ENCODE measurements at places on chromosomes 16 and 17. TPM values are rescaled to one million over a fixed set of nuclear protein-coding genes. Genes with fewer than 3 reads are reported as not detected.

- DNase-seq: no peak
Observed at GRCh38 chr17:71938340-71939010, 182.3 kb upstream of the SOX9 start.

DNA sequence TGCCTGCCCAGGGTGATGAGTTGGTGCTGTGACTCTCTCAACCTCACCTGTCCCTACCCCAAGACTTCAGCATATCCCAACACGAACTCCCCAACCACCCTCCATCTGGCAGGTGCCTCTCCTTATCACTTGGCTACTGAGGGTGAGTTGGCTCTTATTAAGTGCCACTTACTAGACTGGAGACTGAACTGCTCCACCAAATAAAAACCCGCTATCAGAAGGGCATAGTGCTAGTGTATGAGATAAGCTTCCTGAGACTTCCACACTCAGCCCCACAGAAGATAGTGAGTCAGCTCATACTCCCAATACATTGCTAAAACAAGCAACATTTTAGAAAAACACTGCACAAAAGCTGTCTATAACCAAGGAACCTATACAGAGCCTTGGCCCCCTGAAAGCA lies 16.0 kb upstream of the CCL18 start:
- DNase-seq: no peak

GRCh38 chr17:81484195-81484979 lies 28.2 kb downstream of the ACTG1 start:
- DNase-seq: peak; percentile 88

DNA sequence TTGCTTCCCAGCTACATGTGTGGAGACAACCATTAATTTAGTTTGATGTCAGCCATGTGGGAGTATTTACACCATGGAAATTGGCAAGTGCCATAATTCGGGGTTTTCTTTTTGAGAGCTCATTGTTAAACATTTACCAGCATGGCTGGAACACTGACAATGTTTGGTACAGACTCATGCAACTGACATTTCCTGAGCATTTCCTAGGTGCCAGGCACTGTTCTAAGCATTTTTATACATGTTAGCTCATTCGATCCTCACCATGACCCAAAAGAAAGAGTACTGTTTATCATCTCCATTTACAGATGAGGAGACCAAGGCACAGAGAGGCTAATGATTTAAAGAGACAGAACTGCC lies 86.9 kb downstream of the FOXL1 start:
- DNase-seq: no peak

DNA sequence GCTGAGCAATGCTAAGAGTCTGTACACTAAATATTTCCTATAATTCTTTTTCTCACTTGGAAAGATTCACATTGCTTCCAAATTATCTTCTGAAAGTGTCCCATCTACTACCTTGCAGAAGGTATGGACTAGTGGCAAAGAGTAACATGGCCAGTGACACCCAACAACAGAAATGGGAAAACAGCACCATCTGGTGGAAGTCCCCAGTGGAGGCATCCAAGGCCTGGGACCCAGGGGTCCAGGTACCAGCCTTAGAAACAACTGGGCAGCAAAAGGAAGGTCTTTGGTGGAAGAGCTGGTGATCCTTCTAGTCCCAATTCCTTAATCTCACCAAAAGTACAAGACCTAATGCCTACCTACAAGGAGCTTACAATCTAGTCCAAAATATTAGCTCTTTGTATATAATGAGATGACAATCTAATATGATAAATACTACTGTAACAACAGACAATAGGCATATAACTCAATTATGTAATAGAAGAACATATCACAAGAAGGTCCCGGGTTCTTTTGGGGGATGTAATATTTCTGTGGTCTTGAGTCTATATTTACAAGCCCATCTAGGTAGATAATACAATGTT lies 55.3 kb downstream of the SKAP1 start:
- peak; percentile 47 for DNase-seq

DNA sequence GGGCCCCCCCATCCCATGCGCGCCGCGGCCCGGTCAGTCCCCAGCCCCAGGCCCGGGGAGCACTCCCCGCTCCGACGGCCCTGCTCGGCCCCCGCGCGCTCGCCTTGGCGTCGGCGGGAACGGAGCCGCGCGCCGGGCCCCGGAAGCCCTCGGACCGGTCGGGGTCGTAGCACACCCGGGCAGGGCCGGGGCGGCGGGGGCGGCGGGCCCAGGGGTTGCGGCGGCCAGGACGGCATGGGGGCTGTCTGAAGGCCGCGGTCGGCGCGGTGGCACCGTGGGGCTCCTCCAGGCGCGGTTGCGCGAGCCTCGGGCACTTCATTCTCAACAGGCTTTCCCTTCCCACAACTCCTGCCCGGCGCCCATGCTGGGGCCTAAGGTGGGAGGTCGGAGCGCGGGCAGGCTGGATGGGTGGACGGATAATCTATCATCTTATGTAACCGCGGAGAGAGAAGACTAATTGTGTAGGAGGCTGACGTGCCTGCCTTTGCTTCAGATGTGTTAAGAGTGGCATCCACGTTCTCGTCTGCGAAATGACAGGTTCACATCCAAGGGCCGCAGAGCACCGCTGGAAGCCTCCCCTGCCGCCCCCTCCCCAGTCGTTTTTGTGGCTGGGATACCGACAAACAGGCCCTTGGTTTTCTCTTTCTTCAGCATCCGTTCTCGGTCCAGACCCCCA lies 708 bp downstream of the BAIAP2 start:
- DNase-seq: no peak

DNA sequence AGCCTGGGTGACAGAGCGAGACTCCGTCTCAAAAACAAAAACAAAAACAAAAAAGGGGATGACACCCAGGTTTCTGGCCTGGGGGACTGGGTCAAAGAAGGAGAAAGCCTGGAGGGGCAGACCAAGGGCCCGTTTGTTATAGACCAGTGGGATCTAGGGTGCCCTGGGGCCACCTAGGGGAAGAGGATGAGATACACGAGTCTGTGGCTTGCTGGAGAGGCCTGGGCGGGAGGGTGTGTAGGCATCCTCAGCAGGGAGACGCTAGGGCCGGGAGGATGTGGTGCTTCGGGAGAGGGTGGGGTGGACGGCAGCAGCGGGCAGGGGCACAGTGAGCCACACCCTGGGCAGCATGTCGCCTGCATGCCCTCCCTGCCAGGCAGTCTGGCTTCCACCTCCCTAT lies 17.1 kb upstream of the CRK start:
- peak; percentile 55 for DNase-seq

GRCh38 chr16:81117436-81117835 lies 21.2 kb upstream of the GCSH start:
- no peak for DNase-seq

GRCh38 chr17:79298799-79299198 lies 224.2 kb downstream of the ENGASE start:
- no peak for DNase-seq

DNA sequence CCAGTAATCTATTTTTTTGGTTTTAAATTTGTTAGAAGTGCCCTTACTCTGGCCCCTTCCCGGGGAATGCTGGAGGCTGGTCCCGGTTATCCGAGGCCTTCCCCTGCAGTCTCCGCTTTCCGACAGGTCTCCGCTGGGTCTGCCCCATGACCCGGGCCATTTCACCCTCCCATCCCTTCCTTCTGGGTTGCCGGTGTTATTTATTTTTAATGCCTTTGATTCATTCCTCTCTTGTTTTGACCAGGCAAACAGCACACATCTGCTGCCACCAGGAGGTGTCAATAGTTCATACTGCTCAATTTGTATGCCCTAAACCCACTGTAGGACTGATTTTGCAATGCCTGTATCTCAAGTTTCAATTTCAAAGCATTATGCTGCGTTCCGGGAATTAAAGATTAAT lies 113.2 kb upstream of the IRX5 start:
- DNase-seq: no peak

GRCh38 chr16:67000384-67001351 lies 12.3 kb downstream of the CES4A start:
- DNase-seq: peak; percentile 72

DNA sequence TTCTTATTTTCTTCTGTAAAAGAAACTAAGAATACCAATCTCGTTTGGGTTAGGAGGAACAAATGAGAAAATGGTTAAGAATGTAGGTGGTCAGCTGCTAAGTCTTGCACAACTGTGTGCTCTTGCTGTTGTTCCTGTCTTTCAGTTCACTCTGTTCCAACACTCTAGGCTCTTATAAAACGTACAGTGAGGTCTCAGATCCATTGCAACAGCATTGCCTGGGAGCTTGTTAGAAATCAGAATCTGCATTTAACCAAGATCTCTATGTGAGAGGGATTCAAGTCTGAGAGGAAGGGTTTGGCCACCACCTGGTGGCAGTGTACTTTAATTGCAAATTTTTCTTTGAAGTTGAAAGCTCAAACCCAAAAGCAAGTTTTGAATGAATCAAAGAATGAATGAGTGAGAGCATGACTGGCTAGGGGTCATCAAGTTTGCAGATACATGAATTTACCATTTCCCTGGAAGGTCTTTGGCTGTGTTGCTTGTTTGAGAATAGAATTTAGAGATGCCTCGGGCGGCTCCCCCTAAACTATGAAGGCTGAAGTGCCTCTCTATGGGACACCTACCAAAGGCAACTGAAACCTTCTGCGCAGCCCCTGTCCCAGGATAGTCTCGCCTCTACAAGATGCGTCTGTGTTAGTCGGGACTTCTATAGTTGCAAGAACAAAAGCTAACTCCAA lies 2.5 kb downstream of the ALOX15B start:
- DNase-seq: peak; percentile 62

GRCh38 chr16:1610899-1611632 lies 806 bp downstream of the IFT140 start:
- peak; percentile 26 for DNase-seq

DNA sequence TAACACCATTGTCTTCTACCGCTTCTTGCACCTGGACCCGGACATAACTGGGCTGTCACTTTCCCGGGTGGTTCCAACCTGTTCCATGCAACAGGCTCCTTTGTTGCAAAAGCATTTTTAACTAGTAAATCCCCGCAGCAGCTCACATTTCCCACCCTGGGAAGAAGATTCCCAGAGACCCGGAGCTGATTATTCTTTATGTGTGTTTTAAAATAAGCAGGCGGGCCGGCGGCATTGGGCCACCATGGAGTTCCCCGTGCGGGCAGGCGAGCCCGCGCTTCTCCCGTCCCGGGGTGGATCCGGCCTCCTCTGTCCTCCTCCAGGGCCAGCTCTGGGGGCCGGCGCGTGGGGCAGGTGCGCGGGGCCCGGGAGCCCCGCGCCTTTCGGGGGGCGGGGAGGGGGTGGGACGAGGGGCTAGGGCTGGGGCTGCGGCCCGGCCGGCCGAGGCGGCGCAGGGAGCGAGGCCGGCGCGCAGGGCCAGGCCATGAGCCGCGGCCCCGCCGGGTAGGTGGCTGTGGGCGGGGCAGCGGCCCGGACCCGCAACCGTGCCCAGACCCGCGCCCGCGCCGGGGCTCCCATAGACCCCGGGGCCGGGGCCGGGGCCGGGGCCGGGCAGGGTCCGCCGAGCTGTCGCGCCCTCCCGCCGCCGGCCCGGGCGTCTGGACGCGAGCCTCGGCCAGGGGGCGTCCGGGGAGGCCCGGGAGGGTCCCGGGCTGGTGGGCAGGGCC lies 1.7 kb downstream of the CRAMP1 start:
- DNase-seq: peak; percentile 37

DNA sequence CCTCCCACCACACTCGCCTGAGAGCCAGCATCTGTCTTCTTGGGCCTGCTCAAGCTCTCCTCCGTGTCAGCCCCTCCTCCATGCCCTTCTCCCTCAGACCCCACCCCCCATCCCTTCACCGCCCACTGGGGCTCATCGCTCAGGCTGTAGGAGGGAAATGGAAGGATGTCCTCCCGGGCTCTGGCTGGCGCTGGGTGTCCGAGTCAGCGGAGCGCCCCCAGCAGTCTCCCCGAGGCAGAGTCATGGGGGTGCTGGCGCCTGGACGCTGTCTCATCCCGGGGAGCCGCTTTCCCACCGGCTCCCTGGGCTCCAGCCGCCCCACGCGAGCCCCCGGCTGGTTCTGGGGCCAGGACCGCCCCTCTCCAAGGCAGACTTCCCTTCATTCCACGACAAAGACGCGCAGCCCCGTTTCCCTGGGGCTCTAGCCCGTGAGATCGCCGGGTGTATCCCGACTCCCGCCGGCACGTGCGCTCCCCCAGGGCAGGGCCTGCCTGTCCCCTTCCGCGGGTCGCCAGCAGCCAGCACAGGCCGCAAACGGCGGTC lies 428 bp upstream of the ANTKMT start:
- peak; percentile 73 for DNase-seq

GRCh38 chr17:48604770-48605329 lies at the start of gene HOXB6:
Gene HOXB6, minus strand, starts transcription at chr17:48604986. Its CDS starts 6,836 bp downstream, at chr17:48598150.
- DNase-seq: no peak

- DNase-seq: no peak
Observed at GRCh38 chr17:17051380-17051779, 9.1 kb downstream of the MPRIP start.

DNA sequence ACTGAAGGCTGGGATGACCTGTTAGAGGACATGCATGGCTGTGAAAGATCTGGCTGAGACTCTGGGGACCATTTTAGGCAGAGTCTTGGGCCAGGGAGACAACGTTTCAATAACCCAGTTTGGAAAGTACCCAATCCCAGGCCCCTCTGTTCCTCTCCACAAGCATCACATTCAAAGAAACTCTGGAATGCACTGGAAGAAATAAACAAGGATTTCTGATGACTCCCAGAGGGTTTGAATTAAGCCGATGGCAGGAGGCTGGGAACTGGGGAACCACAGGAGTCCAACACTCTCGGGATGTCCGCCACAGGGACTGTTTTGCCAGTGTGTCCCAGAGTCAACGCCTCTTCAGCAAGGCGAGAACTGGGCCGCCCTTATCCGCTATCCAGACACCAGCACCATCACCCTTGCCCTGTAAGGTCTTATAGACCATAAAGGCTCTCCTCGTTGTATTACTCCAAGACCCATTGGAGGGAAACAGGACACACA lies 3.3 kb downstream of the PMP22 start:
- DNase-seq: no peak

- DNase-seq: peak; percentile 60
Observed at GRCh38 chr17:29566473-29567303, at the start of gene ABHD15. Gene ABHD15, minus strand, starts transcription at chr17:29567037. Its CDS starts 71 bp downstream, at chr17:29566966.

- DNase-seq: no peak
Observed at GRCh38 chr16:60304720-60305119, 1570.6 kb upstream of the GOT2 start.

GRCh38 chr17:9553181-9553580 lies 22.4 kb downstream of the STX8 start:
- DNase-seq: no peak

GRCh38 chr16:81647527-81647926 lies 131.6 kb upstream of the PLCG2 start:
- DNase-seq: no peak

DNA sequence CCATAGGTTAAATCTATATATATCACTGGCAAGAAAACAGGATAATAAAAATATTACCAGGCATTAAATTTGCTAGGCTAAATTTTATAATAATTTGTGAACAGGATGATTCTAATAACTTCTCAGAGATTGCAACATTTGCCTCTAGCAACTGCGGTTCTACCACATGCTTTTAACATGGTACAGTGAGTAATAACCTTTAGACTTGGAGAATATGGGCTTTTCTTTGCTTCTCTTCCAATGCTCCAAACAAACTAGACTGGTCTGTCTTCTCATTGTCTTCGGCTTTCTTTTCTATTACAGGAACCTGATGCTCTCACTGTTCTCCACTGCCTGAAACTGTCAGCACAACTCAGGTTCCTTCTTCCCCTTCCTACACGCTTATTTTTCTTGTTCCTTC lies 80.6 kb downstream of the CA4 start:
- DNase-seq: no peak

Gene CNGB1
- not detected for total RNA-seq

Gene KRT40
- not detected for total RNA-seq

Gene EFNB3
- not detected for total RNA-seq

Gene BCKDK
- total RNA-seq: 23.1 TPM

Gene METTL26
- 122 TPM for total RNA-seq

Gene TBC1D3C
- total RNA-seq: not detected

Gene ZFP3
- total RNA-seq: 0.62 TPM

Gene SPATA22
- total RNA-seq: not detected

Gene MCRIP1
- total RNA-seq: 55.6 TPM
